ENCODE measurements at places on chromosomes 7 and 10. TPM values are rescaled to one million over a fixed set of nuclear protein-coding genes. Genes with fewer than 3 reads are reported as not detected.

DNA sequence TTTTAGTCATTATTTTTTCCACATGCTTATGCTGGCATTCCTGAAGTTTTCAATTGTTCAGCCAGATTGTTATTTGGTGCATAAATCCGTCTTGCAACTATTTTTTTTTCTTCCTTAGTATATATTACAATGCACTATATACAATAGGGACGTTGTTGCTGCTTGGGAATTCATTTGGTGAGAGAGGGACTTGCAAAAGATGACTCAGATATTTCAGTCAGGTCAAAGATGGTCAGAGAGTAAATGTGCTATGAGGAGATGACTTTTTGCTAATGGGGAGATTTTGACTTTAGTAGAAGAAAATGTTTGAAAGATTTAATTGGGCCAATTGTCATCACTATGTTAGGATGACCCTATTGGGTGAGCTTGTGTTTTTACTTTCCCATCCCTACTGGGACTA lies 348.4 kb upstream of the MTPN start:
- no peak for DNase-seq

DNA sequence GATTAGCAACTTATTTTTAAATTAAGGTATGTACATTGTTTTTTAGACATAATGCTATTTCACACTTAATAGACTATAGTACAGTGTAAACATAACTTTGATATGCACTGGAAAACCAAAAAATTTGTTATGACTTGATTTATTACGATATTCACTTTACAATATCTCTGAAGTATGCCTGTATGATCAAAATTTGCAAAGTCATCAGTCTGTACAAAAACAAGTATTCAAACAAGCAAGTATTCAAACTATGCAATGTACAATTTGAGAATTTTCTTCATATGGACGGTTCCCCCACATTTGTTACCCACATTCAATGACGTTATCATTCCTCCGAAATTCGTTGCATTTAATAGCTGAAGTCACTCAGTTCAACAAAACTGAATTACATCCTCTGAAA lies 147.9 kb downstream of the AVL9 start:
- DNase-seq: no peak

DNA sequence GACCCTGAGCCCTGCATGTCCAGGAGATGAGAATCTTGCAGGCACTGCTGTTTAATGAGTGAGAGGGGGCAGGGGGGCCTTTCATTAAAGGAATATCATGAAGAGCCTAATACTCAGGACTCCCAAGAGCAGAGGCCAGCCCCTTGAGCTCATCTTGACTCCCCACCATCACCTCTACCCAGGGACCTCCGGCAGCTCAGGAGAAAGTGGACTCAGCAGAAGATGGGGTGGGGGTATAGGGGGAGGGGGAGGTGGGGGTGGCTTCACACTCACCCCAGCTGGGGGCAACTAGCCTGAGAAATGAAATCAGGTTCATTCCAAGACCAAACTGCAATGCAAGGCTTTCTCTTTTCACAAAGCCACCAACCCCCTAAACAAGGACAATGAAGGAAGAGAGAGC lies 575.6 kb upstream of the MKI67 start:
- no peak for DNase-seq

DNA sequence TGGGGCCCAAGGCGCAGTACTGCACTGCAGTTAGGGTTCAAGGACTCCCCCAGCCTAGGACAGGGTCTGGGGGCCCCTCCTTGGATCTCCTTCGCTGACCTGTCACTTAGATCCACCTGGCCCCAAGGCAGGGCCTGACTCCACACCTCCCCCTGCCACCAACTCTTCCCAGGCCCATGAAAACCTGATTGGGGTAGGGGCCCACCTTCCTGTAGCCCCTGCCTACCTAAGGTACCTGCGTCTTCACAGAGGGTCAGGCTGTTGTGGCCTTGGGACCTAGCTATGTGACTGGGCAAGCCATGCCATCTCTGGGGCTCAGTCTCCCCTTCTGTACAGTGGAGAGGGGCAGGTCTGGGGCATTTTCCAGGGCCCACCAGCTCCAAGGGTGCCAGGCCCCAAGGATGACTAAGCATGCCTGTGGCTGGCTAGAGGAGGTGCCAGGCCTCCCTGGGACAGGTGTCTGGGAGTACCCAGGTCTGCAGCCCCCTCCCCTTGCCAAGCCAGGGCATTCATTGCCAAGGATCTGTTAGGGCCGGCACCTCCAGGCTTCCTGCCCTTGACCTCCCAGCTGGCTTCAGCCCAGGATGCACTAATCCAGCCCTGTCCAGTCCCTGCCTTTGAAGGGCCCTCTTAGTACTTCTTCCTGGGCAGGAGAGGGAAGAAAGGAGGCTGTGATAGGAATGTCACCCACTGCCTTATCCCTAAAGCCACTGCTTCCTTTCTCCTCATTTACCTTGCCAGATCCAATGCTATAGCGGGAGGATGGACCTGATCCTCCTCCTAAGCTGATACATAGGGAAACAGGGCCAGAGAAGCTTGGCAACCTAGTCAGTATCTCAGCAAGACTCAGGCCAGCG lies 1.3 kb downstream of the LIMK1 start:
- peak; percentile 36 for DNase-seq

DNA sequence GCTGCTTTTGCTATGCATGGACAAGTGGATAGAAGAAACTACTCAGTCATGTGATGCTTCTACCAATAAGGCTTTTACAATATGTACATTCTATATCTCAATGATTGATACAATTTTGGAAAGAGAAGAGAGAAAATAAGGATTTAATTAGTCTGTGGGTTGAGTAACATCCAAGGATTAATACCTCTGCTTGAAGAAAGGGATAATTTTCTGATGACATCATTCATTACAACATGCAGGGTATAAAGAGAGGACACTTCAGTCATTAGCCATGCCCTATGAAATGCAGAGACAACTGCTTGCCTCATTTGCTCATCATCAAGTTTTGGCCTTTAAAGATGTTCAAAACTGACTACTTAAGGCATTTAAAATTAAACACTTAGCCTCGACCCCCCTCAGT lies 237.3 kb downstream of the AHR start:
- no peak for DNase-seq

DNA sequence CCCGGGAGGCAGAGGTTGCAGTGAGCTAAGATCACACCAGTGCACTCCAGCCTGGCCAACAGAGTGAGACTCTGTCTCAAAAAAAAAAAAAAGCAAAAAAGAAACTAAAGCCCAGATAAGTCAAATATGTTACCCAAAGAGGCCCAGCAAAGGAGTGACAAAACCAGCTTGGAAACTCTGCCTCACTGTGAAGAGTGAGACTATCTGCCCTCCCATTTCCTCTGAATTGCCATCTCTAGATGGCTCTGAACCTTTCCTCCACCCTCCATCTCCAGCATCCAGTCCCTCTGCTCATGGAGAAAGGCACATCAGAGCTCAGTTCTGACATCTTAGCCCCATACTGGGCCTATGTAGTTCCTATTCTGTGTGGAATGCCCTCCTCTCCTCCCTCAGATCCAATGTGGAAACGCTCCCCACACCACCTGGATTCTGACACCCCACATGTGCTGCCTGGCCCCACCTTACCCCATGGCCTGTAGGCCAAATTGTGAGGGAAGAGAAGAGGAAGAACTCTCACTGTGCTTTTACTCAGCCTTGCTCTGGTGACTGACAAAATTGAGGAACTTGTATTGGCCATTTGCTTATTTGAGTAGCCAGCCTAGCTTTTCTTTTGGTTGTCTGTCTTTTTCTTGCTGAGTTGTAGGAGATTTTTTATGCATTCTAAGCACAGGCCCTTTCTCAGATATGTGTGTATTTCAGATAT lies 18.0 kb upstream of the NUDCD3 start:
- no peak for DNase-seq

DNA sequence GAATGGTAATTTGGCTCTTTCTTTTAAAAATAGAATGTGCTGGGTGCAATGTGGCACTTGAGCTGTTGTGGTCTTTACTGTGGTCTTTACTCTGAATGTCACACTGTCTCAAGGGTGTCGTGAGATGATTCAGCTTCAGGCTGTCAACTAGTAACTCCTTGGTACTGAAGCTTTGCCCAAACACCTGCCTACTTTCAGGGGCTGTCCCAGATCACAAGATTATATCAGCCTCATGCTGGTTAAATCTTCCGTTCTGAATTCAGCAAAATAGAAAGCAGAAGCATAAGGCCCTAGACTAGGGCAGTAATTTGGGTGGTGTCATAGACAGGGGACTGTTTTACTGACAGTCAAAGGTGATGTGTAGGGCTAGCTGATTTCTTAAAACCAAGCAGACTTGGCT lies 110.9 kb downstream of the BAMBI start:
- no peak for DNase-seq

DNA sequence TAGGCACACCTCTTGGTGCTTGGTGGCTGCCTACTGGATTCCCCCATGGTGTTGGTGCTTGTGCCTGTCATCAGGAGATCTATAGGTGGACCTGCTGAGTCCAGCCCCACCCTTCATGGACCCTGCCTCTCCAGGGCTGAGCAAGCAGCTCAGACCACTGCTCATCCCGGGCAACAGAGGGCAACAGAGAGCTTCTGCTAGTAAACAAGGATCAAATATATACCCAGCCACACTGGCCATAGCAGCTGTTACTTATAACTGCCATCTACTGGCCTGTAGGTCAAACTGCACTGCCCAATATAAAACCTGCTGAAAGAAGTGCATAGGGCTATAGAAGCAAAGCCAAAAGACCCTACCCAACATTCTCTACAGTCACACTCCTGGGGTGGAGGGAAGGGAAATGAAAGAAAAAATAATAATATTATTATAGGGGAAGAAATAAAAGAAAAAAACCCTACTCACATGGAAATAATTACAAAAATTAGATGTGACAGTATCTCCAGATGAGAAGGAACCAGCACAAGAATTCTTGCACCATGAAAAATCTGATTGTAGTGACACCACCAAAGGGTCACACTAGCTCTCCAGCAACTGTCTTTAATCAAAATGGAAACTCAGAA lies 54.9 kb upstream of the ZNF800 start:
- no peak for DNase-seq

GRCh38 chr7:3274131-3274530 lies 26.9 kb upstream of the SDK1 start:
- DNase-seq: no peak

Gene ADGRA1
- polyA plus RNA-seq: 0.05 TPM

Gene VWA2
- polyA plus RNA-seq: not detected

All from psoas muscle (tissue), 8 donors.